H9 (cell line): ENCODE measurements at places on chromosomes 6 and 20. TPM values are rescaled to one million over a fixed set of nuclear protein-coding genes. Genes with fewer than 3 reads are reported as not detected.

Gene RNF217
- 9.6 and 10.2 TPM in 2 replicates for total RNA-seq

DNA sequence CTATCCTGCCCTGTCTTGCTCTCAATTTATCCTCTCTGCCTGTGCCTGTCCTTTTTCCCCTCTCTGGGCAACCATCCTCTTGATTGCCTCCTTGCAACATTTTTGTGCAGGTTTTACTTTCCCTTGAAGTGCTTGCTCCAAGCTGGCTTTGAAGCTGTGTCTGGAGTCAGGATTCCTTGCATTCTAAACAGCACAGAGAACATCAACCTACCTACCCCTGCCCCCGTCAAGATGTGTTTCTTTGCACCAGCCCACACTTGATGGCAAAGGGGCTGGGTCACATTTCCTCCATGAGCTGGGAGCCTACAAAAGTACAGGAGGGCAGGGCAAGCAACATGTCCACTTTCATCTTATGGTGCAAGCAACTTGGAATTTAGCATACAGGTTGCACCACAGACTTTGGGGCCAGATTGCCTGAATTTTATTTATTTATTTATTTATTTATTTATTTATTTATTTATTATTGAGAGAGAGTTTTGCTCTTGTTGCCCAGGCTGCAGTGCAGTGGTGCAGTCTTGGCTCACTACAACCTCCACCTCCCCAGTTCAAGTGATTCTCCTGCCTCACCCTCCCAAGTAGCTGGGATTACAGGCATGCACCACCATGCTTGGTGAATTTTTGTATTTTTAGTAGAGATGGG is 206.3 kb downstream of the COL19A1 start:
- no peaks in the 10 kb centered on the region for H3K36me3 ChIP-seq
- DNase-seq, result no peak
- H3K4me3 ChIP-seq, result no peak overlapping the region
- no peaks in the 10 kb centered on the region for H3K4me1 ChIP-seq
- no peaks in the 10 kb centered on the region for H3K27me3 ChIP-seq

DNA sequence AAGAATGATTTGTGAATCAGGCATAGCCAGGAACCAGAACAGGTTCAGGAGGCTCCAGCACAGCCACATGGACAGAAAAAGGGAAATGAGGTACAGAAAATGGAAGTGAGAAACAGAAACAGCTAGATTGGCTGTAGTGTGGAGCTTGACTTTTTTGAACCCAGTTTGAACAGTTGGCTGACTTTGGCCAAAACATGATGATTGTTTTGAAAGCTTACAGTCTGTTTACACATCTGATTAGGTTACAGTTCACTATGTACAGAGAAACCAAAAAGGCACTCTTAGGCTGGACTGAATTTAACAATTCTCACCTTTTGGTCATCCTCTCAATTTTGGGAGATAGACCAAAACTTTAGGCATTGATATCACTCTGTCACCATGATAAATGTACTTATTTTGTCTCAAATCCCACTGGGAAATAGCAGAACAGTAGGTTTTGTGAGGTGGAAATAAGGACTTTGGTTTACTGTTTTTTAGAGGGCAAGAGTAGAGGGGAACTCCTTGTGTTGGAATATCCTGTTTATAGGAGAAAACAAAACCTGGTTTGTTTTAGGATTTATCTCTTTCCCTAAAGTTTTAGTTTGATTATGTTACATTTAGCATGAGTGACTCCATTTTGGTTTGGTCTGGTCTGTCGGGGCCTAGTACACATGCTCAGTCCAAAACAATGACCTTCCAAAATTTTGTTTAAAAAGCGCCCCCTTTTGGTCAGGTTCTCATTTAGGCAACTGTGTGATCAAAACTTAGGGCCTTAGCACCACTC is 123.1 kb downstream of the OLIG3 start:
- H3K4me1 ChIP-seq, result peaks cover 6% of the 10 kb centered on the region; the same call in 1 of the 2 replicates
- H3K4me3 ChIP-seq, result no peak overlapping the region
- no peaks in the 10 kb centered on the region; the same call in 1 of the 2 replicates for H3K27me3 ChIP-seq
- no peak overlapping the region for H3K27ac ChIP-seq

Gene MATN4
- 0.11 TPM in 1 of 2 replicates, not detected in the other for total RNA-seq

DNA sequence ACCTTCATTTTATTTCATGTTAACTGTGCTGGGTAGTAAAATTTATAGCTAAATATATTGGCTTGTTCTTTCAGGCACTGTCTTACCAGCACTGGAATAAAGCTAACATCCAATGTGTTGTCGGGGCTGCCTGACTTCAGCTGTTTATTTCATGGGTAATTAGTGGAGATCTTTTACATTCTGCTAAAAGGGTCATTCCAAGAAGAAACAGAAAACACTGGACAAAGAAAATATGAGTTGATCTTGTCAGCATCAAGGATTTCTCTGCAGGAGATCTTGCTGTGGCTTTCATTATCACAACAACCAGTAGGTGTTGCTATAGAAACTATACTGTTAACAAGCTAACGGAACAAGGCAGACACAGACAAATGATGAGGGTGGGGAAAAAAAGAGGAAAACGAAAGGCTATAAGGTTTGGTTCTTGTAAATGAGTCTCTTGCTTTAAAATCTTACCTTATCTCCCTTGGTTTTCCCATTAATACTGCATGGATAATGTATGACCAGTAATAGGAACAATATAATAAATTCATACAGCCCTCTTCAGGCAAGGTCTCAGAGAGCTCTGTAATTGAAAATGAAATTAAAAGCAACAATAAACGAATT is 206.8 kb downstream of the SIM1 start:
- H3K4me3 ChIP-seq, result no peak overlapping the region
- no peak for DNase-seq
- no peaks in the 10 kb centered on the region for H3K4me1 ChIP-seq
